Activated T-helper 1 cell treated with anti-CD3 and anti-CD28 coated beads, Interleukin-12 subunit alpha, Interleukin-12 subunit beta, Interleukin-2, Interleukin-4 antibody, amounts not matched to agents 30 ng/mL and 10 ng/mL and 1 ng/mL, durations not matched to agents 14 hours and 24 hours and 36 hours (primary cell): ENCODE measurements at places on chromosomes 11 and 22. TPM values are rescaled to one million over a fixed set of nuclear protein-coding genes. Genes with fewer than 3 reads are reported as not detected.

- DNase-seq: no peak
Observed at GRCh38 chr11:132099692-132100091, 729.3 kb downstream of the NTM start.

DNA sequence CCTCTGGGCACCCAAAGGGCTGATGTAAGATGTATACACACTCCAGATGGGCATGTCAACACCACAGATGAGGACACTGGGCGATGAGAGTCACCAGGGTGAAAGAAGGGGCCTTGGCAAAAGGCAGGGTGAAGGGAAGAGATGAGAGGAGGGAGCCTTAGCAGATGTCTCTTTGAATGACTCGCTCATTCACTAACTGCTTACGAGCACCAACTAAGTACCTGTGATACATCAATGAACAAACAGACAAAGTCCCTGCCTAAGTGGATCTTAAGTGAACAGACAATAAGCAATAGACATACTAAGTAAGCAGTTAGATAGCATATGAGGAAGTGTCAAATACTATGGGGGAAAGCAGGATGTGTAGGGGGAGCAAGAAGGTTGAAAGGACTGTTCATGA lies 7.5 kb downstream of the ME3 start:
- DNase-seq: no peak

DNA sequence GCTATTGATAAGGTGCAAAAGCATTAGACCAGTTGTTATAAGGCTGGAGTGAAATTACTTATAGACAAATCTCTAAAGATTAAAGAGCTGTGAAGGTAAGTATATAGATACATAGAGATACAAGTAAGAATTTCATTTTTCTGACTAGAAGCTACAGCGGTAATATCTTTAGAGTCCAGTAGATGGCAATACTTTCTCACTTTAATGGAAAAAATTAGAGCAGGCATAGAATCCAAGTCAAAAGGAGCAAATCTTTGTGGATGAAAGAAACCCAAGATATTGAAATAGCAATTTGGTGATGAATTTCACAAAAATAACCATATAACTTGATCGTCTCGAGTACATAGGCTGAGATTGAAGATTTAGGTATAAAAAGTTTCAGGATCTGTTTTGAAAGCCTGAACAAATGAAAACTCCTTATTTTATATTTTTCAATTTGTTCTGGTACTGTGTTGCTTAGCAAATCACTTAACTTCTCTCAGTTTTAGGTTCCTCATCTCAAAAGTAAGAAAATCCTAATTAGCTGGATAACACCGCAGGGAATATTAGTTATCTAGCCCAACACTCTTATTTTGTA lies 81.9 kb downstream of the UVRAG start:
- no peak for DNase-seq

- DNase-seq: no peak
Observed at GRCh38 chr22:27170491-27170890, 513.1 kb downstream of the MIAT start.

GRCh38 chr11:87425391-87425790 lies 387.7 kb downstream of the TMEM135 start:
- DNase-seq: no peak

The MS4A13 gene
- not detected in 2 replicates for total RNA-seq

- no peak for DNase-seq
Observed at GRCh38 chr11:62410972-62411371, 7.9 kb upstream of the SCGB1A1 start.

GRCh38 chr11:80960381-80961029 lies 1519.7 kb upstream of the TENM4 start:
- no peak for DNase-seq

- no peak for DNase-seq
Observed at GRCh38 chr11:126267650-126268049, 1.0 kb downstream of the SRPRA start.

The KLHDC7B gene
- 5.5 TPM in 2 replicates for total RNA-seq

The NCAM1 gene
- not detected in 2 replicates for total RNA-seq

- DNase-seq: no peak
Observed at GRCh38 chr22:37326726-37327125, 44.4 kb downstream of the CYTH4 start.

The C11orf52 gene
- total RNA-seq: not detected in 2 replicates

DNA sequence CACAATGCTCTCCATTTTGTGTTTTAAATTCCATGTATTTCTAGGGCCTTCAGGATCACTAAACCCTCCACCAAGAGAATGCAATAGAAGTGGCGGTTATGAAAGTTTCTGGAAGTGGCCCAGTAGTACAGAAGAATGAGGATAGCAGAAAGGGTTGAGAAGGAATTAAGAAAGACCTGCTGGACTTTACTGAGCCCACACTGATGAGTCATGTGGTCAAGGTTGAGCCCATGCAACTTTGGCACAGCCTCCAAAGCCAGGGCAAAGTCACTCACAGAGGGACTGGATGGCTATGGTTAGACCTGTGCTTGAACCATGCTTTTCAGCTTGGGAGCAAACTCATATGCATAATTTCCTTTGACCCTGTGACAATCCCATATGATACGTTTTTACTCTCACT lies 102.9 kb upstream of the PLET1 start:
- DNase-seq: no peak

DNA sequence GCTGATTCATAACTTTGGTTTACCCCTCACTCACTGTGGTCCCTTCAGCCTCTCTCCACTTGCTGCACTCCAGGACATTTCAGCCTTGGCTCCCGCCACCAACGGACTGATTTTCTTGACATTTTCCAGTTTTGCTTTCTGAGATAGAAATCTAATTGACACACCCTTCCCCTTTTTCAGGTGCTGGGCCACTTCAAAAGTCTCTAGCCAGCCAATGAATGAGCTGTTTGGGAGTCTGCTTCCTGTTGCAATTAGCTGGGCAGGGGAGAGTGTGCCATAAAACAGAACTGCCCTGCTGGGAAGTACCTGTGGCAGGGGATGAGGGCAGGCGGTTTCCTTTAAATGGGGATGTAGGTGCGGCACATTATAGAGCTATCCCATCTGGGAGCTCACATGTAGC lies 21.1 kb upstream of the PLET1 start:
- no peak for DNase-seq

The OR2AT4 gene
- not detected in 2 replicates for total RNA-seq

DNA sequence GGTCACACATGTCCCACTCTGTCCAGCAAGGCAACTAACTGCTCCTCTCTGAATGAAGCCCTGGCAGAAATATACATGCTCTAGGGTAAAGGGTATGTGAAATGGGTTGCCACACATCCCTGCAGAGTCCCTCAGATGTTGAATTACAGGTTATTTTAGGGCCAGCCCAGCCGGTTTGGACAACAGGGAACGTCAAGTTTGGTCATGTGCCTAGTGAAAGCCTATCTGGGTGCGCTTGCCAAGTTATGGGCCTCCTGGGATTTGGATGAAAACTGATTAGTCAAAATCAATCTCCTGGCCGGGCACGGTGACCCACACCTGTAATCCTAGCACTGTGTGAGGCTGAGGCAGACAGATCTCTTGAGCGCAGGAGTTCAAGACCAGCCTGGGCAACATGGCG lies 10.4 kb downstream of the AP1B1 start:
- DNase-seq: no peak

GRCh38 chr11:61173456-61173855 lies 12.2 kb upstream of the VPS37C start:
- DNase-seq: no peak

GRCh38 chr11:107747622-107748021 lies 35.8 kb upstream of the SLN start:
- DNase-seq: no peak

DNA sequence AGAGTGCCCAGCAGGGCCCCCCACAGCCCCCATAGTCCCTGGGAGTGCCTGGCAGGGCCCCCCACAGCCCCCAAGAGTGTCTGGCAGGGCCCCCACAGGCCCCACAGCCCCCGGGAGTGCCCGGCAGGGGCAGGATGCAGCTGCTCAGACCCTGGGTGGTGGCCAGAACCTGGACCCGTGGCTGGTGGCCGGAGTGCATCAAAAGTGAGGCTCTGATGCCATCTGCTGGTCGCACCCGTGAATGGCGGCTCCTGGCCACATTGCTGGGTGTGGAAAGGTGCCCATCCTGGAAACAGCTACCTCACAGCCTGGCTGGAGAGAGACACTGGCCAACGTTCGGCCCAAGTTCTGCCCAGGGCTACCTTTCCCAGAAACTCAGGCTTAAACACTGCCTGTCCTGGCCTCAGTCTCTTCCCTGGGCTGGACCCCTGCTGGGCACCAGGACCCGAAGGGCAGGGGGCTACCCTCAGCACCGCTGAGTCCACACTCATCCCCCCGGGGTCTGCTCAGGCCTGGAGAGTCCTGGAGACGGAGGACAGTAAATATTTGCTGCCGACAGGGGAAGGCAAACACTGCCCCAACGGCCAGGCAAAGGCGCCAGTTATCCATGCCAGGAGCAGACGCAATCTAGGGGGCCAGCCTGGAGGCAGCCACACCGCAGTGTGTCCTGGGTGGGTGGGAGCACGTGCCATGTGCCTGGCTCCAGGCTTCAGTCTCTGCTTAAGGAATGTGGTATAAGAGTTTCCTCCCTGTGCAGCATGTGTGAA lies 4.4 kb downstream of the INS start:
- peak; percentile 46 for DNase-seq
